ENCODE measurements at places on chromosomes 2 and 18.

DNA sequence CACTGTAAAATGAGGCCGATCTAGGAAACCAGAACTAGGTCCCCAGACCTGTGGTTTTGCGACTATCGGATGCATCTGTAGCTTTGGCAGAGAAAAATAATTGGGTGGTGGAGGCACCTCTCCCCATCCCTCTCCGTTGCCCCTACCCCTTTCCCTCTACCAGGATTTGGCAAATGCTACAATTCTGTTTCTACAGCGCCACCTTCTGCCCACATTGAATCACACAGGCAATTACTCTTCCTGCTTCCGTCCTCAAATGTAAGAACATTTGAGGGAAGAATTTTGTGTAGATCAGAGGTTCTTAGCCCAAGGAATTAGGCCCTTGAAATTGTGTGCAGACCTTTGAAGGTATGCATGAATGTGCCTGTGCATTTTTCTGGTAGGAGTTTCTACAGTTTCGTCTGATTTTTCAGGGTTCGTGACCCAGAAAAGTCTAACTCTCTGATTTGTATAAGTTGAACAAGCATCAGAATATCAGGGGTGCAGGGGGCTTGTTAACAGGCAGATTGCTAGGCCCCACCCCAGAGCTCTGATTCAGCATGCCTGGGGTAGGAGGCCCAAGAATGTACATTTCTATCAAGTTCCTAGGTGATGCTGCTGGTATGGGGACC, 11.2 kb downstream of the ATP6V1B1 start:
- DNase-seq: peak; percentile 24

DNA sequence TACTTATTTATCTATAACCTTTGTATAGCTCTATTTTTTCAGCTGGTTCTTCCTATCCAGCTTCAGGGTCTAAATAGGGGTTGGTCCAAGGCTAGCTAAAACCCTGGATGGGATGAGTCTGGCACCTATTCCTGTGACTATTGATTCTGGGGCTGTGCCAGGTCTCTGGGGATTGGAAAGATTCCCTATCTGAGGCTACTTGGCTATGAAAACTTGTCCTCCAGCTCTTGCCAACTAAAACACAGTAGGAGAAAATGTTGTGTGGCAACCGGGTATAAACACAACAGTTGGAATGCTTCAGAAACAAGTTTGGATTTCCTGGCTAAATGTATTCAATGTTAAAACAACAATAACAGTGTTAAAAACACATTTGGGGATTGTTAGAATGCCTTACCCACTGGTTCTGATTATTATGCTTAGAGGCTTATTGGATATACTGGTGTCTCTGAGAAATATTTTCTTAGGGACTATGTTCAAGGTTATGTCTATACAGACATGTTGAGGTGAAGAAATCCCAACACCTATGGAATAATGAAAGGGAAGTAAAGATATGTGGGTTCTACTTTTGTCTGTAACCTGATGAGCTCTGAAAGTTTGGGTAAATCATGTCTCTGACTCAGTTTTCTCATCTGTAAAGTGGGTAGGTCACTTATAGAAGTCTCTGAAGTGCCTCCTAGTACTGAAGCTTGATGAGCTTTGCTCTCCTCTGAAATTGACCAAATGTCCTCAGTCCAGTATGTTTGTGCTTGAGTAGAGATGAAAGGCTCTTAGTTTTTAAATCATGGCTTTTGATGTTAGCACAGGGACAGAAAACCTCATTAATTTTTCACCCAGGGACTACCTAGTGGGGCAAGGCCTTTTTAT, 460.7 kb downstream of the MTX2 start:
- no peak for DNase-seq

DNA sequence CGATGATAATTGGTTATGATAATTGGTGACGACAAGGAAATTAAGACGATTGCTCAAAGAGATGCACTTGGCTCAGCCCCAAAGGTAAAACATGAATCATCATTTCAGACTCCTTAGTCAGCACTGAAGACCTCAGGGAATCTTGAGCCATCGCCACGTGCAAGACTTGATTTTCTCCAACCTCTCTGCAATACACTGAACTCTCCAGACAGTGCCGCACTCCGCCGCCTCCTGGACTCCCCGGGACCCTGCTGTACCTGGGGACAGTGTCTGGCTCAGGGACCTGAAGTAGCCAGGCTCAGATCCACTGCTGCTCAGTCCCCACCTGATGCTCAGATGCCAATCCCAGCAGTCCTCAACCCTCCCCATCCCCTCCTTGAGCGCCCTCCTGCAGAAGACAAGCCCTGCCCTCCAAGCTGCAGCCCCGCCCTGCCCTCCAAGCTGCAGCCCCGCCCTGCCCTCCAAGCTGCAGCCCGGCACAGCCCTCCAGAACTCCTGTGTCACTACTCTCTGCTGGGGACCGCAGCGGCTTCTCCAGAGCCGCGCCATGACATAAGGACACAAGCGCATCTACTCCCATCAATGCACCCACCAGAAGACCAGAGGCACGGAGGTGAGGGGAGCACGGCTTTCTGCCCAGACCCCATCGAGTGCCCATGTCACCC, 1.1 kb downstream of the TMEM18 start:
- peak; percentile 31 for DNase-seq

DNA sequence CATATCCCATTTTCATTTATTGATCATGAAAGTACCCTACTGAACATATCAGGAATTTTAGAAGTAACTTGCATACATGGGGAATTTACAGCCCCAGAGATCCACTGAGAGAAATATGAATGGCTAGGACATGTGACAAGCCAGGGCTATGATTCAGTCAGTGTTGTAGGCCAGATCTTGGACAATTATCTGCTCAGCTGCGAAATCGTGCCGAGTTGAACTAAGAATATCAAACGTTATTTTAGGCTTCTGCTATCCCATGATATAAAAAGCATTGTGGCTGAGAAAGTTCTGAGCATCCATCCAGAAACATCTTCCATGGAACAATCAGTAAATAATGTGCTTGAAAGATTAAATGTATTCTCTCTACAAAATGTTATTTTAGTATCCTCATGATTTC, 85.7 kb upstream of the UNC80 start:
- DNase-seq: no peak

DNA sequence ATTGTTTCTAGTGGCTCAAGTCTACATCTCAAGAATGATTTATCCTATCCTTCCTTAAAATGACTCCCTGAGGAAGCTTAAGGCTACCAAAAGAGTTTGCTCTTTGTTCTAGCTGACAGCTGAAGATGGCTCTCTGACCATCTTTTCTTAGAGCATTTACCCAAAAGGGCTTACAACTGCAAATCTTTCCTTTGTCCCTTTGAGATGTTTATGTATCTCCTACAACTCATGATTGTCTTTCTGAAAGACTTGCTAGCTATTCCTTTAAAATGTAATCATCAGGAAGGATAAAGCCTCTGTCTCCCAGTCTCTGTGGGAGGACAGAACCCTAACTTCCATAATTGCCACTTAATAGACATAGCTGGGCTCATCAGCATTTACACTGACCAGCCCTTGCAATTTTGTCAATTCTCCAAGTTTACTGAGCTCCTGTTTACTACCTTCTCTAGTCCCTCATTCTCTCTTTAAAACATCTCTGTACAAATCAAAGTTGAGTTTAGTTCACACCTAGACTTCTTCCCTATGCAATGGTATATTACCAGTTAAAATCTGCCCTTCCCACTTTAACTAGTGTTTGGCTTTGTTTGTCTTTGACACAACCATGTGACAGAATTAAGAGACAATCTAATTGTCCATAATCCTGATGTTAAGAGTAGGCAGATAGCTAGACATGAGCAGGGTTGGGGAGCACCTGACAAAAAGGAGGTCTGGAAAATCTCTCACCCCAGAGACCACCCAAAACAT, 188.2 kb downstream of the PTH2R start:
- no peak for DNase-seq

GRCh38 chr18:28168725-28169124, 8.2 kb downstream of the CDH2 start:
- DNase-seq: no peak

GRCh38 chr2:124323321-124323720, 298.2 kb downstream of the CNTNAP5 start:
- no peak for DNase-seq

DNA sequence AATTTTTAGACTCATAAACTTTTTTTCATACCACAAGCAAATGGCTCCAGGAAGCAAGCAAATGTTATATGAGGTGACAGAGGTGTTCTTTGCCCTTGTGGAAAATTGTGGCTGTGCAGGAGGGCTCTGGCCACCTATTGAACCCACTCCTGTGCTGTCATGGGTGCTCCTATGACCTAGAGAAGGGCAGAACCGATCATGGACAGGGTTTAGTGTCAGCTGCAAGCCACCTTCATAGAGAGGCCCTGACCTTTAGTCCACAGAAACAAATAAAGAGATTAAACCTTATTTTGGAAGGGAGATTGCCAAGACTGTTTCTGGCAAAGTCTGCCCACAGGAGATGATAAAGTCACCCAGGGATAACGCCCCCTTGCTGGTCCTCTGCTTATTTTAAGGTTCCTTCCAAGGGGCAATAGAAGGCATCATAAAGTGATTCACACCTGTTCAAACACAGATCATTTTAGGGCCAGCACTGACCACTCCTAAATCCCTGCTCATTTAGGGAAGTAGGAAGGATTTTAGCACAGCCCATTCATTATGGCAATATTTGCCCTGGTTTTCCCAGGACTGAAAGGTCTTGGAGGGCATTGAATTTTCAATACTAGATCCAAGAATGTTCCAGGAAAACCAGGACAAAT, 26.1 kb upstream of the STAT4 start:
- no peak for DNase-seq

DNA sequence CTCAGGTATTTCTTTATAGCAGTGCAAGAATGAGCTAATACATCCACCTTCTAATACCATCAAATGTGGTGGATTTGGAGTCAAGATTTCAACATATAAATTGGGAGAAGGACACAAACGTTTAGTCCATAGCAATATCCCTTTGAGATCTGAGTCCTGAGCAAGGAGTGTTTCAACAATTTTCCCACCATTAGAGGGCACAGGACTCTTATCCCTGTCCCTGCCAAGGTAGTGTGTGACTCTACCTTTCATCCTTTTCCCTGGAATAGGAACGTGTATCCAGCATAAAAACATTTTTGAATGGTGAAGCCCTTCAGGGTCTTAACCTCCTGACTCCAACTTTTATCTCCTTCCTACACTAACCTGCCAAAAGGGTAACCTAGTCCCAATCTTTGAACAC, 181.3 kb upstream of the SRD5A2 start:
- no peak for DNase-seq

DNA sequence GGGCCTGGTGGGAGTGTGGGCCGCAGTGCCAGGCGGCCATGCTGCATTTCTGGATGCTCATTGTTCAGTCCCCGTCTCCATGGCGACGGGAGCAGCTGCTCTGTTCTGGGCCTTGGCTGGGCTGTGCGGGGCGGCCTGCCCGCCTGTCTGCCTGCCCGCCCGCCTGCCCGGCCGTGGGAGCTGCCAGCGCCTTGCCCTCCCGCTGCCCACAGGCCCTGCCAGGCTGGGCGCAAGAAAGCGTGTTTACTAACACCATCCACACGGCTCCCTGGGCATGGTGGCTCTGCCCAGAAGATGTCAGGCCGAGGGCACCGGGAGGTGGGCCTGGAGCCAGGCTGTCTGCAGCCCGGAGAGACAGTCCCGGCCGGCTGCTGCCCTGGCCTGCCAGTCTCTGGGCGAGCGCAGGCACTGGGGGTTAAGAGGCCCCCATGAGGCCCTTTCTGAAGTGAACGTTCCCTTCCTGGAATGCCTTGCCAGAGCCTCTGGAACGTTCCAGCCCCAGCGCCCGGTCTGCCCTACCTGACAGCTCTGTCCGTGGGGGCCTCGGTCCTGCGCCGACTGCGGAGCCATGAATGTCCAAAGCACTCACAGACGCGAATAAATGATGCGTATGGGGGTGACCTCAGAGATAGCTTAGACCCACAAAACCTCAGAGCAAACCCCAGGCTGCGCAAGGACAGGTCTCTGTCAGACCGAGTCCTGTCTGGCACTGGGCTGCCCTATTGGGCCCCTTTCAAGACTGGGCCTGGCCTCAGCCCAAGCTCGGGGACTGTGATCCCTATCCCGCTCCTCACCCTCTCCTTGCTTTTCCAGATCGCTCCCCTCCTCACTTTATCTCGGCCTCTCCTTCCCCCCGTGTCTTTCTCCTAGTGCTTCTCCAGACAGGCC, 44.3 kb downstream of the MYCN start:
- DNase-seq: no peak

GRCh38 chr2:75994759-75995158, 284.0 kb upstream of the GCFC2 start:
- no peak for DNase-seq

DNA sequence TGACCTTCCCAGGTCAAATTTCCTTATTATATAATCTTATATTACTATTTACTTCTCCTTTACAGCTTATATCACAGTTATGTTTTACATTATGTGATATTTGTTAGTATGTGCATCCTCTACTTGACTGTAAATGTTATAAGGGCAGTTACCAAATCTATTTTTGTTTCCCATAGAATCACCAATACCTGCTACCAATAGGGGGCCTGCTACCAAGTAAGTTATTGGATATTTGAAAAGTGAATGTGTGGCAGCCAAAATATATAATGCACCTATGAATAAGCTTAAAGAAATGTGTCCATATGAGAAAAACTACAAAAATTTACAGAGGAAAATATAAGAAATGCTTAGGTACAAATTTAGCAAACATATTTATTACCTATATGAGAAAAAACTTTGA, 23.9 kb upstream of the CTAGE1 start:
- no peak for DNase-seq

DNA sequence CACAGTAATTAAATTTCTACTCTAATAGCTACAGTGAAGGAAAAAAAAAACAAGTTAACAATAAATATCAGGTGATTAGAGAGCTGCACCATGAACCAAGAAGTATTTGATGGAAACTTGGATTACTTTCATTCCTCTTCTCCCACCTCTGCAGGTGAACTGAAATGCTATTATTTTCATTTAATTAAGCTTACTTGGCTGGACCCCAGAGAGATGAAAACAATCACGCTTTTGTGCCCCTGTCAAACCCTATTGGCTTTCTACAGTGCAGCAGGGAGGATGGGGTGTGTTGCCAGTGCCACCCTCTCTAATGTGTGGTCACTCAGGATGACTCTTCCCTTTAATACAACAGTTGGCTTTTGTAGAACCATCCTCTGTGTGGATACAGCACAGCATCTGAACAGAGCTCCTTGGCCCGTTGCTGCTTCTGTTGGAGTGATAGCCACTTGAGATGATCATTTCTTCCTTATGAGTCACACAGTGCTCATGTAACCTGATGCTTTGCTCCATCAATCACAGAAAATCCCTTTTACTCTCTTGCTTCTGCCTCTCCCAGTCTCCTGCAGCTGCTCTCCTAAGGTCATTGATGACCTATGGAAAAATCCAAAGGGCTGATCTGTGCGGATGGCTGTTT, 5.5 kb upstream of the ARL4C start:
- no peak for DNase-seq

- DNase-seq: no peak
Measured at GRCh38 chr18:13435586-13436333, 217.2 kb downstream of the LDLRAD4 start.

- DNase-seq: no peak
Measured at GRCh38 chr2:101732199-101732598, 34.7 kb downstream of the MAP4K4 start.

Data from stimulated activated CD8-positive, alpha-beta memory T cell treated with anti-CD3 and anti-CD28 coated beads, Interleukin-4, amount 100 ng/mL, for 24 hours (primary cell).